ENCODE measurements at places on chromosomes 12 and 14.

- peak; percentile 55 for DNase-seq
Measured at GRCh38 chr12:13347241-13348043, 150.9 kb downstream of the EMP1 start.

GRCh38 chr12:96445691-96446583 lies 43.4 kb upstream of the CFAP54 start:
- DNase-seq, result peak; percentile 70

DNA sequence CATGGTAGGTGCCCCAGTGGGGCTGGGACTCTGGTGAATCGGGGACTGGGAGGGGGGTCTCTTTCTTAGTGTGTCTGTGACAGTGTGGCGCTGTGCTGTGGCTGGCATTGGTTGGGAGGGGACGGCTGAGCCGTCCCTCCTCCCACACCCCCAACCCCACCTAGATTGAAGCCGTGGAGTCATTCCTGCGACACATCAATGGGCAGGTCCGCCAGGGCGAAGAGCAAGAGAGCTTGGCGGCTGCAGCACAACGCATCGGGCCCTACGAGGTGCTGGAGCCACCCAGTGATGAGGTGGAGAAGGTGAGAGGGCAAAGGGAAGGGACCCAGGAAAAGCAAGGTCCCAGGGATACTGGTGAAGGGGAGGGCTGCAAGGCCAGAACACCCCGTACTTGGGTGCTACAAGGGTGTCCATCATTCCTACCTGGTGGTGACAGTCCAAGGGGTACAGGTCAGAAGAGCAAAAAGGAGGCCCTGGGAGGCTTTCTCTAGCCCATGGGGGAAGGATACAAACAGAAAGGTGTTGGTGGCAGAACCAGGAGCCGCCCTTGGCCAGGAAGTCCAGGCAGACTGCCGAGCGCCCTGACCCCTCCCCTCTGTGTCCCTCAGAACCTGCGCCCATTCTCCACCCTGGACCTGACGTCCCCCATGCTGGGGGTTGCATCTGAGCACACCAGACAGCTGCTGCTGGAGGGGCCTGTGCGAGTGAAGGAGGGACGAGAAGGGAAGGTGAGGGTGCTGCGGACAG lies 7.4 kb downstream of the PLEKHG6 start:
- DNase-seq, result no peak

GRCh38 chr14:78227248-78228077 lies 57.3 kb downstream of the NRXN3 start:
- DNase-seq, result no peak

DNA sequence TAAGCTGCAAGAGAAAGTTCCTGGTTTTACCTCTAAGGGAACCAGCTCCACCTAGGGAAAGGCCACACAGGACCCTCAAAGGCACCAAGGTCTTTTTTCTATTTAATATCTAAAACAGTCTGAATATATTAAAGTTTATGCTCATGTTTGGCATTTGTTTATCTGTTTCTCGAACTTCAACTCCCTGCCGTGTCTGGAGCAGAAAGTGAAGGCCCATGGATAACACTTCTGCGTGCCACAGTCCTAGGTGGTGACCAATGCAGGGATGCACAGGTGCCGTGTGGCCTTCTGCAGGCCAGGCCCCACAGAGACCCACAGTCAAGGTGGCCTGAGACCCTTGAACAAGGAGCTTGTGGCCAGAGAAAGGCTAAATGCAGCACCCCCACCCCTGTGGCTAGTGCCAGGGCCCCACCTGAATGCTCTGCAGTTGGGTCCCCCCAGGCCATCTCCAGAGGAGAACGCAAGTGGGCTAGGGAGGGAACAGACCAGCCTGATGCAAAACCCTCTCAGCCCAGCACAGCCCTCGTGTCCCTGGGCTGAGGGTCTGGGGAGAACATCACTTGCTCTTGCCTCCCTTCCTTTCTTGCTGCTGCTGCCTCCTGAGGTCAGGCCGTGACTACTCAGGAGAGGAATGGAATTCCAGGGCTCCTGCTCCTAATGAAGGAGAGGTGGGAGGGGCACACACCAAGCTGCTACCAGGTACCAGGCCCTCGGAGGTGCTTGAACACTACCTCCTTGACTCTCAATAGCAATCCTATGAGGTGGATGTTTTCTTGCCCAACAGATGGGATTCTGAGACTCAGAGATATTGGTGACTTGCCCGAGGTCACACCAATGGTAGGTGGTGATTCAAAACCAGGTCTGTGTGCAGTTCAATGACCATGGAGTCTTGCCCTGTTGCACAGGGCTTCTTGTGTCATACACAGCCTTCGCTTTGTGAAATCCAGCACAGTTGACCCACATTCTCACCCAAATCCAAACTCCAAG lies 45.4 kb downstream of the PSMA6 start:
- DNase-seq, result no peak

DNA sequence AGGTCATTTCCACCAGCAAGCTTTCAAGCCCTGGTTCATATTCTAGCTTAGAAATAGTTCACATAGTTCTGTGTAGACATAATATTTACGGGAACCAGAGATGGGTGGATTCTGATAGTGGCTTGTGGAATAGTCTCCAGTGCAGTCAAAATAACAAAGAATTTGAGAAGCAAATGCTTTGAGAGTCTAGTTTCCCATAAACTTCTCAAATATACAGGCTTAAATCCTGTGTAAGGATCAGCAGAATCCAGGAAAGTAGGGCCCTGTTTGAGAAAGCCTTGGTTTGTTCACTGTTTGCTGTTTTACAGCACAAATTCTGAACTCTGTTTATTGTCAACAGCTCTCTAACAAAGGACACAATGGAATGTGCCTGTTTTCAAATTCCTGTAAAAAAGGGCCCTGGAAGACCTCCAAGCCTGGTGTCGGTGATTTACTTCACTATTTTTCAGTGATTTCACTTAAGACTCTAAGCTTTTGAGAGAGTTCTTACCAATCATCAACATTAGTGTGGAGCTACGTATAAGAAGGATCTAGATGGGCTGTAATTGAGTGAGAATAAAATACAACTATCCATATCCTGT lies 11.4 kb upstream of the FOS start:
- no peak for DNase-seq

- DNase-seq, result no peak
Measured at GRCh38 chr12:44054281-44054680, 218.4 kb downstream of the TMEM117 start.

GRCh38 chr12:78698747-78699146 lies 165.8 kb upstream of the SYT1 start:
- no peak for DNase-seq

GRCh38 chr12:6140651-6141447 lies 16.4 kb upstream of the VWF start:
- peak; percentile 25 for DNase-seq

DNA sequence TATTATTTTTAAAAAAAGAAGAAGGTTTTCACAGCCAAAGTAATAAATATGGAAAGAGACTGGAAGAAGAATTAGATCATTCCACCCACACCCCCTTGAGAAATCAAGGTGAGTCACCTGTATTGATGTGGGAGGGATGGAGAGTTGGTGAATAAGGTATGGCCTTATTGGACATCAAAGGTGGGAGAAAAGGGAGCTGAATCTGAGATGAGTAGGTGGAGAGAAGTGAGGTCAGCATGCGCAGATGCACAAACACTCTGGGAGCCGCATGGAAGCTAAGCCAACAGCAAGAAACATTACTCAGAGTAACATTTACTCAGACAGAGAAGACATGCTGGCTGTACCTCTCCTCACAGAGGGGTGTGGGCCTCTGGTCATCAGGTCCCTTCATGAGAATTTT lies 113.1 kb upstream of the FOXG1 start:
- DNase-seq, result no peak

- DNase-seq, result no peak
Measured at GRCh38 chr14:96160076-96160912, 44.3 kb upstream of the BDKRB2 start.

DNA sequence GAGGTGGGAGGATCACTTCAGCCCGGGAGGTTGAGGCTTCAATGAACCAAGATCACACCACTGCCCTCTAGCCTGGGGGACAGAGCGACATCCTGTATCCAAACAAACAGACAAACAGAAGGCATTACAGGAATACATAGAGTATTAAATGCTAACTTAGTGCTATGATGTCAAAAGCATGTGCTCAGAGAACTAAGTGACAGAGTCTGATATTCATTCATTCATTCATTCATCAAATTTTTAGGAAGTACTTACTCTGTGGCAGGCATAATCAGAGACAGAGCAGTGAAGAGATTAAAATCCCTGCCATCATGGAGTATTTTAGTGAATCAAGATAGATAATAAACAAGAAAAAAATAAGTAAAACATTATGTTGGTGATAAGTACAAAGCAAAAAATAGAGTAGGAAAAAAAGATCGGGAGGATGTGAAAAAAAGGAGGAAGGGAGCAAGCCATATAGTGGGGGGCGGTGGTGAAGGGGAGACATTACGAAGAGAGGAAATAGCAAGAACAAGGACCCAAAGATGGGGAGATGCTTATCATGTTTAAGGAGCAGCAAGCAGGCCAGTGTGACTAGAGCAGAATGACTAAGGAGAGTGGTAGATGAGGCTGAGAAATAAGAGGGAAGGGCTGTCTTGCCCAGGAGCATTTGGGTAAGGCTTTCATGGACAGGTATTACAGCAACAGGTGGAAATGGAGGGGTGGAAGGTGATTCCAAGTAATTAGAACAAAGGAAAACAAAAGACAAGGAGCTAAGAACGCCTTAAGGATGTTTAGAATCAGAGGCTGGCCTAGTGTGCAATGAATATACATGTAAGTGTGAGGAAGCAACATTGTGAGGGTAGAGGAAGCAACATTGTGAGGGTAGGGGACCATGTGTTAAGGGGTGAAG lies 2.8 kb downstream of the MAP4K5 start:
- no peak for DNase-seq

GRCh38 chr12:3988519-3989217 lies 115.5 kb upstream of the PARP11 start:
- peak; percentile 46 for DNase-seq

DNA sequence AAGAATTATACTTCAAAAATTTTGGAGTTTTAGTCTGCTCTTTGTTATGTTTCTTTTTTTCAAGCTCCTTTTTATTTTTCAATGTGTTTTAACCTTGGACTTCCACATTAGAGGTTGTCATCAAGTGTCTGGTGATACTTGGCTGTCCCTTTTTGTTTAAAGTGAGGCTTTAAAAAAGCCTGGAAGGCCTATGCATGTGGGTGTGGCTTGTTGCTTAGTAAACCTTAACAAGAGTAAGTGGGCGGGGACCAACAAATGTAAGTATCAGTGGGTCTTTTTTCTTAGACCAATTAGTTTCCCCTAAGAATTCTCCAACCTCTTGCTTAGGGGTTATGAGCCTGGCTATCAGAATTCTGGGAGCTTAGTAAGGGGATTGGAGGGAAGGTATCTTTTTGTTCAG lies 26.4 kb downstream of the HCFC2 start:
- DNase-seq, result no peak

DNA sequence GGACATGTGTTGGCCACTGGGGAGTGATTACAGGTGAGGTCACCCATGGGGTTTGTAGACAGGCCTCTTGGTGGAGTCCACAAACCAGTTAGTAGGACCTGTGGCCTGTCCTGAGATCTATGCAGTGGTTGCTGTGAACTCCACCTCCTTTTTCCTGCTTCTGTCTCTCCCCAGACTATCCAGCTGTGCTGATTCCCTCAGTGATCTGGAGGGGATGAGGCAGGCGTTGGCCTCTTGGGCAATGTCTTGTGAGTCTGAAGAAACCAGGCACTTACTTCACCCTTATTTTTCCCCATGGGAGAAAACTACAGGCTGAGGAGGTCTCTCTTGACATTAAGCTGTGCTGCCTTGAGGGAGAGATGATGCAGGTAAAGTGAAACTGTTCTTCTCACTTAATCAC lies 257.2 kb upstream of the PRICKLE1 start:
- DNase-seq, result no peak

- no peak for DNase-seq
Measured at GRCh38 chr14:35212471-35213142, 79.6 kb upstream of the PSMA6 start.

DNA sequence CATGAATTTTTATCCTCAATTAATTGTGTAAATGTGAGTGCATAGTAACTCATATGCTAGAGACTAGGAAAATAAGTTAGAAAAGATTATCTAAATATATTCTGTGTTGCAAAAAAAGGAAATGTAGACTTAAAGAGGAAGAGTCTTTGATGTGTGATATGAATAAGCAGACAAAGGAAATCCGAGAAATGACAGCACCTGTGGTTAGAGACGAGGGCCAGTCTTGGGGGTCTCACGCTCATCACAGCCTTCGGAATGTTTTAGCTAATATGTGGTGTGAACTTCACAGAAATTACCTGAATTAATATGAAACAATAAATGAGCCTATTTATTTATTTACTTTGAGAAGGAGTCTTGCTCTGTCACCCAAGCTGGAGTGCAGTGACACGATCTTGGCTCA lies 11.6 kb downstream of the ATP6V0A2 start:
- no peak for DNase-seq

- no peak for DNase-seq
Measured at GRCh38 chr14:58460772-58461171, 33.3 kb downstream of the KIAA0586 start.

DNA sequence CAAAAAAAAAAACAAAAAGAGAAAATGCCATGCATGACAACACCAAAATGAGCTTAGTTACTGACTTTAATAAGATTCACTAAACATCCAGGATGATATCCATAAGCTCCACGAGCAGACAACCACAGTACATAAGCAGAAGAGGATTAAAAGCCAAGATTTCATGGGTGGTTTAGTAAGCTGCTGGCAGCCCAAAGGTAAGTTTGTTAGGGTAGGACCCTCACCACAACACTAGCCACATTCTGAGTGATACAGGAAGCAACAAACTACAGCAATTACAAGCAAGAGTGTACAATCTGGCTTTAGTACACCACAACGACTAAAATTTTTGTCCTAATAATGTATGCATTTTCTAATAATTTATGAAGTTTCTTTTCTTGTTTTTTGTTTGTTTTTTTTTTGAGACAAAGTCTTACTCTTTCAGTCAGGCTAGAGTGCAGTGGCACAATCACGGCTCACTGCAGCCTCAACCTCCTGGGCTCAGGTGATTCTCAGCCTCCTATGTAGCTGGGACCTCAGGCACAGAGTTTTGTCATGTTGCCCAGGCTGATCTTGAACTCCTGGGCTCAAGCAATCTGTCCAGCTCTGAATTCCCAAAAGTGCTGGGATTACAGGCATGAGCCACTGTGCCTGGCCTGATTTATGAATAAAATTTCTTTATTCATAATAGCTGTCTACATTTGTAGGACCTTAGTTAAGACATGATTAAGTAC lies 221.4 kb downstream of the MED13L start:
- no peak for DNase-seq

DNA sequence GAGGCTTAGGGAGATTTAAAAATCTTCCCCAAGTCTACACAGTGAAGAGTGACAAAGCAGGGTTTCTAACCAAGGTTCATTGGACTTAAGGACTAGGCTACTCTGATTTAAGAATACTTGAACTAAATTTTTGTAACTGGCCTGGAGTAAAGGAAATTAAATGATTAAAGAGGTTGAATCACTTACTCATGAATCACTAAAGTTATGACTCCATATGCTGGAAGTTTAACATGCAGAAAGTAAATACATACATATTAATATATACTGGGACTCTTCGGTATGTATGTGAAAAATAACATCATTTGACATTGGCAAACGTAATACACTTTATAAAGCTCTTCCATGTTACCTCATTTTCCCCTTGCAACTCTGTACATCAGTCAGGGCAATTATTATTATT lies 322.9 kb downstream of the KCNH5 start:
- DNase-seq, result no peak

GRCh38 chr12:68352067-68352466 lies 19.9 kb upstream of the MDM1 start:
- no peak for DNase-seq
